ENCODE measurements at places on chromosomes 6 and 20. TPM values are rescaled to one million over a fixed set of nuclear protein-coding genes. Genes with fewer than 3 reads are reported as not detected.

- no peak for DNase-seq
Observed at GRCh38 chr6:2197177-2197671, 48.2 kb downstream of the GMDS start.

- DNase-seq = no peak
Observed at GRCh38 chr6:150256618-150257272, 112.1 kb upstream of the IYD start.

- DNase-seq = peak; percentile 12
Observed at GRCh38 chr6:2157441-2158127, 87.8 kb downstream of the GMDS start.

DNA sequence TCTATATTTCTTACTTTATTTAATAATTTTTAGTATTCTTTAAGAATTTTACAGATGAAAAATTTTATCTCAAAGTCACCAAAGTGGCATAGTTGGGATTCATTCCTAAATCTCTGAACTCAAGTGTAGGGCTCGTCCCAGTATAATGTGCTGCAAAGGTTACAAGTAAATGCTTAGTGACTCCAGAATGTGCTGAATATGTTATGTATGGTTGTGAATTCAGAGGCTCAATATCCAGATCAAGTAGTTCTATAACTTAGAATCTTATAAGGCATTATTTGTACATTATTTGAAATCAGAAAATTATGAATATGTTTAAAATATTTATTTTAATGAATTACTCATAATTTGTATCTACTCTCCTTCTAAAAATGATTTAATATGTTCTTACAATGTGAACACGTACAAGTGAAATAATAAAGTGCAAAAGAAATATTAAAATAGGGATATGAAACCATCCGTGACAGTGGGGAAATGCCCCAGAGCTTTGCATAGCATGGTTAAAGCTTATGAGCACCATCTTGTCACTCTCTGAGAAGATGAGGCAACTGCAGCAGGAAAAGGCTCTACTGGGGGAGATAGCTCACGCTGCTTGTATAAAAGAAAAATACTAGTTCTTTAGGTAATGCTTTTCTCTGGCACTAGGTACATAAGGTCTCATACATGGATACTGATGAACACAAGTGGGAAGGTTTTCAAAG, 259.0 kb downstream of the FOXC1 start:
- no peak for DNase-seq

TMEM151B gene
- polyA plus RNA-seq = 0.50 TPM

CDSN gene
- 6.2 TPM for polyA plus RNA-seq

TTLL9 gene
- polyA plus RNA-seq = 0.46 TPM

WFDC10B gene
- 0.23 TPM for polyA plus RNA-seq

ATP9A gene
- 4.7 TPM for polyA plus RNA-seq

CTAGE9 gene
- polyA plus RNA-seq = 0.02 TPM

MUCL3 gene
- polyA plus RNA-seq = 0.02 TPM

TUBB1 gene
- polyA plus RNA-seq = 0.14 TPM

TINAG gene
- polyA plus RNA-seq = 0.11 TPM
